OCI-LY7 (cell line): ENCODE measurements at places on chromosomes 7 and 10.

DNA sequence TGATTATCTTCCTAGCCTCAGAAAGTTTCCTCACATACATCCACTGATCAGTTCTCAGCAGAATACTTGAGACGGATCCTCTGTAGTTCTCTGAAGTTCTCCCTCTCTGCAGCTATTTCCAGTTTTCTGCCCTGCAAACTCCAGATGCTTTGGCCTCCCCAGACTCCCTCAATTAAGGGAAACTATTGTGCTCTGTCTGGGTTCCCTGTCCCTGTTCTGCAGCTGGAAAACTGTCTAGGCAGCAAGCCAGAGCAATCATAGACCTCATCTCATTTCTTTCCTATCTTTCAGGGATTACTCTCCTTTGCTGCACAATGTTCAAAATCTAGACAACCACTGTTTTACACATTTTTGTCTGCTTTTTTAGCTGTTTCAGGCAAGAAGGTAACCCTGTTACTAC, 9.2 kb downstream of the MICU1 start:
- no peak for DNase-seq

DNA sequence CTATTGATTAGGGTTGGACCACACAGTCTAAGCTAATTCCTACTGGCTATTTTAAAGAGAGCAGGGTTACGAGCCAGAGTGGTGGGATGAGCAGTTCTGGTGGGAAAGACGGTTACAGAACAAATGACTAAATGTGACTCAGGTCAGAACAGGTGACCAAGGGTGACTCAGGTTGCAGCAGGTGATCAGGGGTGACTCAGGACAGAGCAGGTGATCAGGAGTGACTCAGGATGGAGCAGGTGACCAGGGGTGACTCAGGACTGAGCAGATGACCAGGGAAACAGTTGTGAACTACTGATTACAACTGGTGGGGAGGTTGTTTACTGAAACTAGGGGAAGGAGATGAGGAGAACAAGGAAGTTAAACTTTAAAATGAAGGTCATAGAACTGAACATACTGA, 366.3 kb downstream of the ABCA13 start:
- no peak for DNase-seq

DNA sequence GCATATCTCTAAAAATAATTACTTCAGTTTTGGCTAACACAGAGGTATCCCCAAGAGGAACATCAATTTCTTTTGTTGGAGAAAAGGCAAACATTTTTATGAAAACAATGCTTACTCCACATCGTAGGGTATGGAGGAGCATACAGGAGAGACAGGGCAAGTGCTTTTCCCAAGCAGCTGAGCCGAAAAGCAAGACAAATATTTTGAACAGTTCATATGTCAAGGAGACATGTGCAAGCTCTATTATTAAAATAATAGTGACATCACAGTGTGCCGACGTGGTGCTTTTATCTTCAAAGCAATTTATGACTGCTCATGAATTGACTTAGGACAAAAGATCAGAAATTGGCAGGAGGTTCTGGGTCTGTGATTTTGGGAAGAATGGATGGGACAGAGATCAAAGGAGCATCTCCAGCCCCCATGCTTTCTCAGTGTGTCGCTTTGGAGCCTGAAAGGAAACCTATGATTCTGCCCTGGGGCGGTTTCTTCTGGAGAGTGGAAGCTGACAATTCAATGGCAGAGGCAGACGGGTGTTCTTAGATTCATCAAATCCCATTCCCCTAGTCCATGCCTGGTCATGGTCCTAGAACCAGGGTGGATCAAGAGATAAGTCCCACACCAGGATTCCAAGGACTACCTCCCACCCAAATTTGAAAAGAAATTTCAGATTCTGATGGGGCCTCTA, 97.1 kb downstream of the JCAD start:
- no peak for DNase-seq

- no peak for DNase-seq
Measured at GRCh38 chr10:118305730-118306129, 36.4 kb downstream of the FAM204A start.

DNA sequence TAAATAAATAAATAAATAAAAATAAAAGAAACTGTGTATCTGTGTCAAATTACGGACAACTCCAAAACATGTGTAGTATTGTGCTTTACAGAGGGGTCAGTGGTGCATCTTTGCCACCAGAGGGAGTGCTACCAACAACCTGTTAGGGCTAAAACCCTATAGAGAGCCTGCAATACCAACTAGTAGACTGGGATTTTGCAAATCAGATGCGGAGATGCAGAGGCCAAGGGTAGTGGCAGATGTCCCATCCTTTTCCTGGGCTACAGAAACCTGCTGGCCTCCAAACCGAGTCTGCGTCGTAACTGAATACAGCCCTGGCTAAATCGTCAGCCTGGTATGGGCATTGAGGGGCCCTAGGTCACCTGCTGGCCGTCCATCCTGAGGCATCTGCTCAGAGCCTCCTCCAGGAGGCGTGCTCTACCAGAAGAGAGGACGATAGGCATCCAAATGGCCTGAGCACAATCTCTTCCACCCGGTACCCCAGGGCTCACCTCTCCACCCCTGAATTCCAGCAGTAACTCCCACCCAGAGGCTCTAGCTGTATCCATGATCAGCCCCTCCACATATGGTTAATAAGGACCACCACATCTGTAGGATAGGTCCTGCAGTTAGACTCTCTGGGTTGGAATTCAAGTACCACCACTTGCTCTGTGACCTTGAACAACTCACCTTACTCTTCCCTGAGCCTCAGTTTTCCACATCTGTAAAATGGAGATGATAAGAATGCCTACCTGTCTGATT, 6.2 kb upstream of the RRP12 start:
- DNase-seq = peak; percentile 89

DNA sequence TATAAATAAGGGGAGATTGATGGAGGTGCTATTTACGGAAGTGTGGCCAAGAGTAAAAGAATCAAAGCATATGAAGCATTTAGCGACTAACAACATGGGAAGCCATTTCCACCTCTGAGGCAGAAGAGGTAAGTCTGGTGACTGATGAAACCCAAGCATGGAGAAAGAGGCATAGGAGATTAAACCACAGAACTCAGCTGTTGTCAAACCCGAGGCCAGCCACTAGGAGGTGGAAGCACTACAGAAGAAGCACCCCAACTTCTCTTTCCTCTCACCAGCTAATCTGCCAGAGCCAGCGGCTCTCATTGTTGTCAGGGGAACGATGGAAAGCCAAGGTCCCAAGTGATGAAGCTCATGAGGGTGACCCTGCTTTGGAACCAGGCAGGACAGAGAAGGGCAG, 19.6 kb upstream of the CNTNAP2 start:
- no peak for DNase-seq

- no peak for DNase-seq
Measured at GRCh38 chr7:108071551-108071950, 58.6 kb downstream of the LAMB4 start.

- no peak for DNase-seq
Measured at GRCh38 chr10:99540657-99541531, 8.2 kb downstream of the NKX2-3 start.

- no peak for DNase-seq
Measured at GRCh38 chr7:16668049-16668858, 22.3 kb downstream of the BZW2 start.

DNA sequence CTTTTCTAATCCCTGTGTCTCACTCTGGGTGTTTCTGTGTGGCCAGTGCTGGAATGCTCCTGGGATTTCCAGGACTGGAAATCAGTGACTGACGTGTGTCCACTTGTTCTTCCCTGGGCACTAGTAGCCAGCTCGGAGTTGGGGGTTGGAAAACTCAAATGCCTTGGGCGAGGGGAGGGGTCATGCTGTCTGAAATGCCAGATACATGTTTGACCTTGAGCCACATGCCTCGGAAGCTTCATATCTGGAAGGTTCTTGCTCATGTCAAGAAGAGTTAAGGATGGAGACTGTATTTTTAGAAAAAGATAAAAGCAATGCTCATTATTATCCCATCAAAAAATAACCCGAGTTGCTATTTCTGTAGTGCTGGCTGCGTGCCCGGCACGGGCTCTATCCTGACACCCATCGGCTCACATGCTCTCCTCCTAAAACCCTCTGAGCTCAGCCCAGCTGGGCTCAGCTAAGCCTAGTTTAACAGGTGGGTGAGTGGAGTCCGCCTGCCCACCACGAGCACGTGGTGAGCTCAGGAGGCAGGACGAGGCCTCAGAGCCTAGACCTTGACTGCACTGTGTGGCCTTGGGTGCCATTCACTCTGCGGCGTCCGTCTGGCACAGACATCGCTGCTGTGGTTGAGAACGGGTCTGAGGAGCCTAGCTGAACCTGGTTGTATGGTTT, 6.4 kb downstream of the DPYSL4 start:
- no peak for DNase-seq

DNA sequence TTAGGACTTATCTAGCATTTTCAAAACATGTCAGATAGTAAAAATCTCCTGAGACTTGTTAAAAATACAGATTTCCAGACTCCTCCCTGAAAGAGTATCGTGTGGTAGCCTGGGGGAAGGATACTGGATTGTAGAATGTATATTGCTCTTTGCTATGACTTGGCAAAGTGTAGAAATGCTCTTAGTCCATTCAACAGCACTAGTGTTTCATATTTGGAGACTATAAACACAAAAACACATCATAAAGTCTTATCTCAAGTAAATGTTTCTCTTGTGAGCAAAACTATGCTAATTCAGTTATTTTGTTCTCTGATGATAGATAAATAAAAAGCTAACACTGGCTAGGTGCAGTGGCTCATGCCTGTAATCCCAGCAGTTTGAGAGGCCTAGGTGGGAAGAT, 137.5 kb upstream of the PRPS1L1 start:
- DNase-seq = no peak

DNA sequence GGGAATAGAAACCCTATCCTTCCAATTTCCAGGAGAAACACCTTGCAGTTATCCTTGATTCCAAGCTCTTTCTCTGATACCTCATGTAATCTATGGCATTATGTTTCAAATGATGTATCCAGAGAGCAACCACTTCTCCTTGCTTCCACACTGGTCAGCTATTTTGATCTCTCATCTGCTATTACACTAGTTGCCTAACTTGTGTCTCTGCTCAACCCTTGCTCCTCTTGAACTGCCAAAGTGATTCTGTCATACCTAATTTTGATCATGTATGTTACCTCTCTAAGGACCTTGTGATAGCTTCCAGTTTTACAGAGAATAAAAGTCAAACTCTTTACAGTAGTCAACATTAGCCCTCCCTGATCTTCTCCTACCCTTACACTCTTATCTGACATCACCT, 90.4 kb downstream of the KCND2 start:
- no peak for DNase-seq

- no peak for DNase-seq
Measured at GRCh38 chr7:149716007-149716931, 57.1 kb downstream of the ZNF467 start.

- no peak for DNase-seq
Measured at GRCh38 chr10:2012209-2012608, 274.9 kb upstream of the ADARB2 start.

- peak; percentile 67 for DNase-seq
Measured at GRCh38 chr7:44145969-44146911, 5.1 kb upstream of the MYL7 start.

DNA sequence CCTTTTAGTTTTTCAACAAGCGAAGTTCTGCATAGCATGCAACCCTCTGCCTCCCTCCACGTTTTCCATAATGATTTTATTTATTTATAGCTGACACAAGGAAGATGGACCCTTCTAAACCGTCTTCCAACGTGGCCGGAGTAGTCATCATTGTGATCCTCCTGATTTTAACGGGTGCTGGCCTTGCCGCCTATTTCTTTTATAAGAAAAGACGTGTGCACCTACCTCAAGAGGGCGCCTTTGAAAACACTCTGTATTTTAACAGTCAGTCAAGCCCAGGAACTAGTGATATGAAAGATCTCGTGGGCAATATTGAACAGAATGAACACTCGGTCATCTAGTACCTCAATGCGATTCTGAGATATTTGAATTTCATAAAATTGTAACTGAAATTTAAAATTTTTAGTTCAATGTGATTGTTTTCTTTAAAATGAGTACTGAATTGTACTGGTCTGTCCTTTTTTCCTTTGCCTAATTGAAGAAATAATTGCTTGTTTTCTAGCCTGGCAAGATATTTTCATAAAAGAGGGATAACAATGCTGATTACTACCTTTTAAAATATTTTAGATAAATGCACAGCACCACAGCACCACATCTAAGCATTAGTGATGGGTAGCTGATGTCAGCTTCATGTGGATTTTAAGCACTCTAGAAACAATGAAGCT, 41.5 kb upstream of the SLC39A12 start:
- DNase-seq = peak; percentile 50

GRCh38 chr10:28681928-28682750, 4.8 kb downstream of the BAMBI start:
- DNase-seq = no peak

GRCh38 chr7:157404845-157405481, 68.2 kb downstream of the DNAJB6 start:
- DNase-seq = no peak

- DNase-seq = no peak
Measured at GRCh38 chr7:3279147-3279818, 21.8 kb upstream of the SDK1 start.

- no peak for DNase-seq
Measured at GRCh38 chr10:132313865-132314264, 6.1 kb upstream of the STK32C start.

DNA sequence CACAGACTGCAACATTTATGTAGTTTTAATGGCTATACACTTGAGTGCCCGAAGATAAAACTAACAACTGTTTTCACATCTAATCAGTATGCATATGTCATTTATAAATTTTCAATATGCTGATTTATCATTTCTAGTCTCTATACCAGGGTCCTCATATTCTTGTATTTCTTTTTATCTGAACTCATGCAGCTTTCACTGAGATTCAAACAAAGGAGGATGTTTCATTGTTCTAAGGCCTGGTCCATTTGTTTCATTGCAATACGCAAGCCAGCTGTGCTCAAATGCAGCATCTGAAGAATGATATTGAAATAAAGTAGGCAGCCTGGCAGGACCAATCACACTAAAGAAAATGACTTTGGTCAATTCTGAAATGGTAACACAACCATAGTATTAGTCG, 31.7 kb downstream of the MAGI2 start:
- DNase-seq = no peak
